Articular chondrocyte of knee joint (primary cell): ENCODE measurements at places on chromosomes 6 and 20. TPM values are rescaled to one million over a fixed set of nuclear protein-coding genes. Genes with fewer than 3 reads are reported as not detected.

SULF2 gene
- 48.5 and 85.5 TPM in 2 replicates for total RNA-seq

SLC22A2 gene
- total RNA-seq = 0.11 TPM in 1 of 2 replicates, not detected in the other

CLPSL1 gene
- total RNA-seq = not detected in 2 replicates

GRIK2 gene
- 0.32 and 0.52 TPM in 2 replicates for total RNA-seq

SLC26A8 gene
- 0.32 TPM in 1 of 2 replicates, not detected in the other for total RNA-seq

DDX43 gene
- 2.8 and 4.6 TPM in 2 replicates for total RNA-seq

AVP gene
- total RNA-seq = not detected in 2 replicates

MAPK14 gene
- 85.5 and 95.6 TPM in 2 replicates for total RNA-seq

TCP11 gene
- total RNA-seq = 0.11 and 0.26 TPM in 2 replicates

SPATA25 gene
- 0.76 and 1.6 TPM in 2 replicates for total RNA-seq

EYS gene
- under 0.01 TPM in 2 replicates for total RNA-seq

ATXN1 gene
- total RNA-seq = 29.2 and 30.4 TPM in 2 replicates

PLTP gene
- 17.5 and 18.3 TPM in 2 replicates for total RNA-seq

BTBD9 gene
- 20.6 and 21.5 TPM in 2 replicates for total RNA-seq

PTK7 gene
- 28.3 and 51.5 TPM in 2 replicates for total RNA-seq

SCUBE3 gene
- 3.4 and 17.0 TPM in 2 replicates for total RNA-seq

SLC12A5 gene
- total RNA-seq = under 0.01 TPM in 2 replicates

NKX2-2 gene
- not detected in 2 replicates for total RNA-seq

PSORS1C2 gene
- total RNA-seq = not detected in 2 replicates
